Astrocyte of the hippocampus (primary cell): ENCODE measurements at places on chromosomes 3 and 15.

DNA sequence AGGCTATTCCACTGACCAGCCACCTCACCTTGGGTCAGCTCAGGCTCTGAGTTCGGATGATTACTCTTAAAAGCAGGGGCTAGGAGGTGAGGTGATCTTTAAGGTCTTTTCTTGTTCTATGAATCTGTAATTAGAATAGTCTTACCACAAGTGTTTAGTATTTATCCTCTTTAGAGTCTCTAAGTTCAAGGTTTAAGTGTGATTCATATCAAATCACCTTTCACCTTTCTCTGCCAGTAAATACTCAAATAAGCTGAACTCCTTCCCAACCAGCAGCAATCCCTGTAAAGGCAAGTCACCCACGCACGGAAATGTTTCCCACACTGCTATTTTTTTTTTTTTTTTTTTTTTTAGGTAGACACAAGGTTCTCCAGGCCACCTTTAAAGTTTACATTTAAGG is 14.5 kb upstream of the TMEM44 start:
- no peak for DNase-seq

GRCh38 chr15:58980351-58980939 is 7.0 kb upstream of the RNF111 start:
- peak; percentile 45 for DNase-seq

DNA sequence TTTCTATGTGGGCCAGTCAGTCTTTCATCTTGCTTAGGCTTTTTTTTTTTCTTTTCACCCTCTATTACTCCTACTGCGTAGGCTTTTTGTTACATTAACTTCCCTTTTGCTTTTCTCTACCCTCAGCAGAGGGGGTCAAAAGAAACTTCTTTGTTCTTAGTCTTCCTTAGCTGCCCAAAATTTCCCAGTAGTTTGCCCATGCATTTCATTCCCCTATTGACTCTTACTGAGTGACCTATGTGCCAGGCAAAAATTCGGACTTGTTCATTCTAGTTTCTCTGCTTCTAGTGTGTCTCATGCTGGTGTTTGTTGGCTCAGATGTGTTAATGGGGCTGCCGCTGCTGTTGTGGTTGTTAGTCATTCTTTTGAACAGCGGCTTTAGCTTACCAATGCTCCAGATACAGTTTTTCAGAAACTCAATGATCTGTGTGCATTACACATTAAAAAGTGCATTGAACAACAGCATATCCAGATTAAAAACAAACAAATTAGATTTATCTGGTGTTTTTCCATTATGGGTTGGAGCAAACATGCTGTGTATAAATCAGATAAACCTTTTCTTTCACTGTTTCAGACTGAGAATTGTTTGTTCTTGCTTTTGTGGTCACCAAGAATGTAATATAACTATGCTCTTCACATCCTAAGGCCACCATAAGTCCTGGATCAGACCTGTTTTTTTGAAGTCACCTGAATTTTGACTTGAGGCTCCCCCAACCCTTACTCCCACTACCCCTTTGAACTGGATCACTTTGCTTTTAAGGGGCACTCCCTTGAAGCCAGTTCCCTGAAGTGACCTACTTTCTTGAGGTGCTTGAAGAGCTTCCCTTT is 43.1 kb downstream of the PDE8A start:
- DNase-seq: peak; percentile 85

GRCh38 chr3:151345859-151346258 is 16.5 kb upstream of the P2RY13 start:
- peak; percentile 62 for DNase-seq

DNA sequence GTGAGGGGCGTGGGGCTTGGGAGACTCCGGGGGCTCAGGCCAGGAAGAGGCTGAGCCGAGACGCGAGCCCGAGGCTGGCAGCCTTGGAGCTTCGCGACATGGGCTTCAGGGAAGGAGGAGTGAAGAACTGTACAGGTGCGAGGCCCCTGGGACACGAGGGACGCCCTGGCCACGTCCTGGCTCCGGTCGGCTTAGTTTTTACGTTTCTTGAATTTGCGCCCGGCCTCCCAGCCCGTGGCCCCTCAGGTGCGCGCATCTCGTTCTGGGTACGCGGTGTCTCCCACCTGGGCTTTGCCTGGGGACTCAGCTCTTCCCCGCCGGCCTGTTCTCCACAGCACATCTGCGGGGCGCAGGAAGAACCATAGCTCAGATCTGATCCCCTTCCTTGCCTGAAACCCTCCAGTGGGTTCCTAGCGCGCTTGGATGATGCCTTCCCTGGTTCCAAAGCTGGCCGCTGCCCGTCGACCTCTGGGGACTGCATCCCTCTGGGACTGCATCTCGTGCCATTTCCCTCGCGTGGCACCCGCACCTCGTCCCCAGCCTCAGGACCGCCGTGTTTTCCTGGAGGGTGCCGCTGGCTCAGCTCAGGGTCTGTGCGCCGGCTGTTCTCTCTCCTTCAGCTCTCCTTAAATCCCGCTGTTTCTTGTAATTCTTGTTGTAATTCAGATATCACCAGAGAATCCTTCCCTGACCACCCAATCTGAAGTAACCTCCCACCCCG is 614 bp downstream of the CHCHD6 start:
- DNase-seq: peak; percentile 44

DNA sequence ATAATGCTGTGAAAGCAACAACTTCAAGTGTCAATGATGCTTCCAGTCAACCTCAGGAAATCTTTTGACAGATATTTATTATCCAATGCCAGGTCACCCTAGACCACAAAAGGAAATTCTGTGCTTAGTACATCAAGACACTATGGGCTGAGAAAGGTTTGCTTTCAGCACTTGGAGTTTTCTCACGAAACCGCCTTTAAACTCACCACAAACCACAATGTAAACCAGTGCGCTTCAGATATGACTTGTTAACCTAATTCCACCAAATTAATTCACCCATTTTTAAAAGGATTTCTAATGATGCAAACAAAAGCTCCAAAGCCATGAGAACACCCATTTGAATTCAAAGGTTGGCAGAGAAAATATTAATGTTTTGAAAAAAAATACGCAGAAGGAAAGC is 292.9 kb upstream of the NR2F2 start:
- peak; percentile 63 for DNase-seq

DNA sequence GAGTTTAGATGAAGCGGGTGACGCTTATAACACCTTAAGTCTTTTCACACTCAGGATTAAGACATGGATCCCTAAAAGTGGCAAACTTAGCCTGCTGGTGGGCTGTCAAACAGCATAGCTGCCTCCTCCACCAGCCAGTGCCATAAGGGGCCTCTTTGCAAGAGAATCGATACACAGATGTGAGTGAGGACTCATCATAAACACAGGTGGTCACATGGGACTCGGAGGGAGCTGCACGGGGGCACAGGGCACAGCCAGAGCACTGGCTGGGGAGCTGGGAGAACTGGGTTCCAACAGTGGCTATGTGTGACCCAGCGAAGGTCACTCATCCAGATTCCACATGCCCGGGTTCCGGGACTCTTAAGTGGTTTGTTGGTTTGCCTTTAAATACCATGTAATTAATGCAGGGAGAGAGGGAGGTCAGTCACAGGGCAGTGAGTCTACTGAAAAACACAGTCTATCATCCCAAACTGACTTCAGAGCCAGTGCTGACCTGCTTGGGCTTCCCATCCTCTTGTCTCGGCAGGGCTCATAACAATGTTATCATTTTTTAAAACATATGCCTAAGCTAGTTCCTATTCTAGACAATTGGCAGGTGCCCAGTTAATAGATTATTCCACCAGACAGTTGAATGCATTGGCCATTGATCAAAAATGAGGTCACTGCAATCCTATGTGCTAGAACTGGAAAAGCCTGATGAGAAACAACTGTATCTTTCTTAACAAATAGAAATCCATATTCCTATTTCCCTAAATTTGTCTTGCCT is 51.8 kb downstream of the SLC12A8 start:
- peak; percentile 71 for DNase-seq

- DNase-seq: no peak
These were observed 117.4 kb downstream of the ATG7 start for GRCh38 chr3:11389386-11390268.

DNA sequence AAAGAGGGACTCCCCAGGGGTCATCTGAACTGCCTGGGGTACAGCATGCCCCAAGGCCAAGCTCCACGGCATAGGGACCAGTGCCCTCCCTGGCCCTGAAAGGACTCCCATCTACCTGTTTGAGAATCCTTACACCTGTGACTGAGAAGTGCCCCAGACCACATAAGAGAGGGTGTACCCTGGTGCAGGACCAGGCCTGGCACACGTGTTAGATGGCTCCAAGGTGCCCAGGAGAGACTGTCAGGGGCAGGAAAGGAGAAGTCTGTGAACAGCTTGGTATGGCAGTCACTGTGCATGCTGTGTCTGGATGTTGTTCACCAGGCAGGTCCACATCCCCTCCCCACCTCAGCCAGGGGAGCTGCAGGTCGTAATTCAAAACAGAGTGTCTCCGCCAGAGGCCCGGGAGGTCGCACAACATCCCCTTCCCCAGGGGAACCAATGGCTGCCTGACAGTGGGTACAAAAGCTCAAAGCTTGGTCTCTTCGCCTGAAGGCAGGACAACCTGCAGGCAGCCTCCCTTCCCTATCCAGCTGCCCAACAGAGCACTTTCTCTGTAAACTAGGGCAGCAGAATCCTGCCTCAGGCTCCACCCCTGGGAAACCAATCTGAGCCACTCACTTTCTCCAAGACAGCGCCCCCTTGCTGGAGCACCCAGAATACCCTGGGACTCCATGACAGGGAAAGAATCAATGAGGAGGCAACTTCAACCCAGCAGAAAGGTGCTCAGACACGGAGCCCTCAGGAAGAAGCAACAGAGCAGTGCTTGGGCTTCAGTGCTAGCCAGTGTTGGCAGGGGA is 3.9 kb downstream of the NUP210 start:
- DNase-seq: no peak

GRCh38 chr3:39962581-39962980 is 153.2 kb downstream of the MYRIP start:
- peak; percentile 57 for DNase-seq

GRCh38 chr3:72950801-72951200 is 45.8 kb upstream of the PPP4R2 start:
- DNase-seq: no peak
